Suprapubic skin (tissue), 4 donors: ENCODE measurements at places on chromosomes 13 and 19. TPM values are rescaled to one million over a fixed set of nuclear protein-coding genes. Genes with fewer than 3 reads are reported as not detected.

The DIRAS1 gene
- total RNA-seq, result 0.68 TPM

The KLK14 gene
- 22.8 TPM for total RNA-seq

- DNase-seq, result peak; percentile 80
Observed at GRCh38 chr19:16825312-16826052, 3.7 kb upstream of the SIN3B start.

GRCh38 chr19:54673222-54673621, 10.4 kb downstream of the LILRB4 start:
- DNase-seq, result no peak

DNA sequence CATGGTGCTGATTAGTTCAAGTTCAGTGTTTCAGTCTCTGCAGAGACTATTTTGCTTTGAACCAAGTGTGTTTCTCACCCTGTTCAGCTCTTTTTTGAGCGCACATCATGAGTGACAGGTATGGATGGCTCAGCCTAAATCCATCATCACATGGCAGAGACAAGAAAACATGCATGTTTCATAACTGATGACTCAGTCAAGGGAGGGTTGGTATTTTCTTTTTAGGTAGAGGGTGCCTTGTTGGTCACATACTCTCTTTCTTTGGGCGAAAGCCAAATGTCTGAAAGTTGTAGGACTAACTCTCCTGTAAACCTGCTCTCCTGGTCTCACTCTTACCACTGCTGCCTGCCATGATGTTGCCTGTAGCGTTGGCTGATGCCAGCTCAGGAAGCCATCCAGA, 48.1 kb upstream of the RAP2A start:
- DNase-seq, result no peak

- no peak for DNase-seq
Observed at GRCh38 chr13:106681997-106682396, 114.1 kb upstream of the ARGLU1 start.

DNA sequence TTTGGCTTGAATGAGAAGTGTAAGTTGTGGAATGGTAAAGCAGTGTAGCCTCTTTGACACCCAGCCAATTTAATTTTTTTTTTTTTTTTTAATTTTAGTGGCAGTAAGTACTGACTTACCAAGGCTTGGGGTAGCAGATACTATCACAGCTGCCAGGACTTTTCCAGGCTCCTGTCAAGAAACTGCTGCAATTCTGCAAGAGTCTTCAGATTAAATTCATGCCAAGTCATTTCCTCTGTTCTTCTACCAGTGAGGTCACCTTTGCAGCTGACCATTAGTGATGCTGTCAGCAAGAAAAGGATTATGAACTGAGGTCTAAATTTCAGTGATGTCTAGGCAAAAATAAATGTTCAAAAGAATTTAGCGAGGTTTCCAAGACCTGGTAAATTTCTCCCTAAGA, 91.2 kb downstream of the GGACT start:
- DNase-seq, result no peak

DNA sequence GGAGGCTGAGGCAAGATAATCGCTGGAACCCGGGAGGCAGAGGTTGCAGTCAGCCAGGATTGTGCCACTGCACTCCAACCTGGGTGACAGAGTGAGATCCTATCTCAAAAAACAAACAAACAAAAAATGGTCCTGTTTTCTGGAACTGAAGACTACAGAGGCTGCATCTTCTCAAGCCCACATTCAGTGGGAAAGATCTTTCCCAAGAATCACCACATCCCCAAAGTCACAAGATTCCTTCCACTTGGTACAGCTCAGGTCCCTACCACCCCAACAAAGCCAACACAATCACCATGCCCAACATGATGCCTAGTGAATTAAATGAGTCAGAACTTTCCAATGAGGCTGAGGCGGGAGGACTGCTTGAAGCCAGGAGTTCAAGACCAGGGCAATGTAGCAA, 15.3 kb downstream of the CATSPERG start:
- DNase-seq, result no peak

DNA sequence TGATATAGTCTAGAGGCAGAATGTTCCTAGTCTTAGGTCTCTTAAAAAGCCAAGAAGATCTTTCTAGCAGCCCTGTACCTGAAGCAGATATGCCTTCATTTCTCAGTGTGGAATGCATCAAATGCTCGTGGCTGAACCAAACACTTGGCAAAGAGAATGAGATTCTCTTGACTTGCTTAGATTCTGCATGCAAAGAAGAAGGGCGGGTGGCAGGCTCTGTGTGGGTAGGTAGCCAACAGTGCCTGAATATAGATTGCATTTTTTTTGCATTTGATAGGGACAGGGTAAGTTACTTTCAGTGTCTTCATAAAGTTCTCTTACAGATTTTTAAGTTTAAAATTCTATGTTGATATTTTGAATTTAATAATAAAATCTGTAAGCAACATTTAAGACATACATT, 27.3 kb downstream of the IFT88 start:
- no peak for DNase-seq

The RUBCNL gene
- 3.3 TPM for total RNA-seq

DNA sequence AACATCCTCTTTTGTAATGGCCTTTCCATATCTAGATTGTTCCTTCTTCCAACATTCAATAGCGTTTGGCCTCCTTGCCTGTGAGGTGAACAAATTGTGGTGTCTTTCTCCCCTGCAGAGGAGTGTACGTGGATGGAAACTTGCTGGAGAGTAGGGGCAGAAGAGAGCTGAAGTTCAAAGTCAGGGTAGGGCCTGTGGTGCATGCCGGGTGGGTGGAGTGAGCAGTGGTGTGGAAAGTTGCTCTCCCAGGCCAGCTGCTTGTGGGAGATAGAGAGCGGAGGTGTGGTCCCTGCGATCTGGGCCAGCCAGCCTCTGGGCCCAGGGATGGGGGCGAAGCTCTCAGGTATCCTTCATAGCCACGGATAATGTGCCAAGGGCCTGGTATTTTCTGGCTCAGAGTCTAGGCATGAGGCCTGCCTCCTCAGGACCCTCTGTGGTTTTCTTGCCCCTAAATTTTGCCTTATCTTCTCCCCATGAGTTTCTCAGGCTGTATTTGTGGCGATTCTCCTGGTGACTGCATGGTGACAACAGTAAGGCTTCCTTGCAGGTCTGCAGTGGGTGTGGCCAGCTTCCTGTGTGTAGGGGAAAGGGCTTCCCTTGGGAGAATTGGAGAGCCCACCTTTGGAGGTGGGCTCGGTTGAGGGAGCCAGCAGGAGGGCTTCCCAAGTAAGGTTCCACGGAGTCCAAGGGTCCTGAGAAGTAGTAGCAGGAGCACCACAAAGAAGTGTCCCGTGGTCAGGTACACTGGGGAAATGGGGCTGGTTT, 6.7 kb downstream of the RGCC start:
- DNase-seq, result no peak

GRCh38 chr13:74270018-74270417, 135.8 kb upstream of the KLF12 start:
- no peak for DNase-seq

- DNase-seq, result no peak
Observed at GRCh38 chr19:12155324-12155860, 1.1 kb downstream of the ZNF625 start.

- DNase-seq, result no peak
Observed at GRCh38 chr19:474126-475078, 13.6 kb upstream of the SHC2 start.

- no peak for DNase-seq
Observed at GRCh38 chr19:33752018-33752800, 44.5 kb upstream of the KCTD15 start.

DNA sequence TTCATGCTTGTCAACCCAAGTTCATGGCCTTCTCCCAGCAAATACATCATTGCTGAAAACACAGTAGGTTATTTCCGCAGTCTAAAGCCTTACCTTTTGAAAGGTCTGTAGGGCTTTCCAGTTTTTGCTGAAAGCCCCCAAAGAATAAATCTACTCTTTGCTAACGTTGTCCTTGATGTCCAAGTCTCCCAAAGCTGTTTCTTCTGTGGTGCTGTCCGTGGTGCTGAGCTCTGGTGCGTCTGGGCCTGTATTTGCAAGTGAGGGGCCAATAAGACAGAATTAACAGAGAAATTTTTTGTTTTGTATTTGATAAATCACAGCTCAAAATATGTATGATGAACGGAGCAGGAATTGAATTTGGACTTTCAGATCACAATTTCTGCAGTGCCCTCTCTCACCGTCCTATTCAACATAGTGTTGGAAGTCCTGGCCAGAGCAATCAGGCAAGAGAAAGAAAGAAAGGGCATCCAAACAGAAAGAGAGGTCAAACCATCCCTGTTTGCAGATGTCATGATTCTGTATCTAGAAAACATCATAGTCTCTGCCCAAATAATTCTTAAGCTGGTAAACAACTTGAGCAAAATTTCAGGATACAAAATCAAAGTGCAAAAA, 9.8 kb upstream of the LGALS16 start:
- DNase-seq, result no peak
